Esophagus muscularis mucosa (tissue), 4 donors: ENCODE measurements at places on chromosomes 3 and 15. TPM values are rescaled to one million over a fixed set of nuclear protein-coding genes. Genes with fewer than 3 reads are reported as not detected.
A peak's percentile ranks its signal among the peaks of the same experiment; 100 is the strongest.

DNA sequence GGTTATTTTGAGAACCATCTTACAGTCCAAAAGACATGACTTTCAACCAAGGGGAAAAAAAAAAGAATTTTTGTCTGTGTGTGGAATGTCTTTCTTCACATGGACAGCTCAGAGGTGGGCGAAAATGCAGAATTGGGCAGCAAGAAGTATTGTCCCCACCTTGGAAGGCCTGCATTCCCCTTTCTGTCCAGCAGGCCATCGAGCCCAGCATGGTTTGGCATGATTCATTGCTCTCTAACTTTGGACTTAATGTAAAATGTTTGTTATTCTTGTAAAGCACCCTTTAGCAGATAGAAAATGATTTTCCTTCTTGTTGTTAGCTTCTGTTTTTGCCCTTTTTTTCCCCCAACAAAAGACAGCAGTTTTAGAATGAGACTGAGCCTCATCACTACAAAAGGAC, 12.4 kb downstream of the MYO1E start:
- H3K36me3 ChIP-seq: peaks cover 6% of the 10 kb centered on the region
- peaks cover 2% of the 10 kb centered on the region for H3K4me1 ChIP-seq
- DNase-seq: no peak
- no peak overlapping the region for H3K27ac ChIP-seq
- H3K27me3 ChIP-seq: no peaks in the 10 kb centered on the region

DNA sequence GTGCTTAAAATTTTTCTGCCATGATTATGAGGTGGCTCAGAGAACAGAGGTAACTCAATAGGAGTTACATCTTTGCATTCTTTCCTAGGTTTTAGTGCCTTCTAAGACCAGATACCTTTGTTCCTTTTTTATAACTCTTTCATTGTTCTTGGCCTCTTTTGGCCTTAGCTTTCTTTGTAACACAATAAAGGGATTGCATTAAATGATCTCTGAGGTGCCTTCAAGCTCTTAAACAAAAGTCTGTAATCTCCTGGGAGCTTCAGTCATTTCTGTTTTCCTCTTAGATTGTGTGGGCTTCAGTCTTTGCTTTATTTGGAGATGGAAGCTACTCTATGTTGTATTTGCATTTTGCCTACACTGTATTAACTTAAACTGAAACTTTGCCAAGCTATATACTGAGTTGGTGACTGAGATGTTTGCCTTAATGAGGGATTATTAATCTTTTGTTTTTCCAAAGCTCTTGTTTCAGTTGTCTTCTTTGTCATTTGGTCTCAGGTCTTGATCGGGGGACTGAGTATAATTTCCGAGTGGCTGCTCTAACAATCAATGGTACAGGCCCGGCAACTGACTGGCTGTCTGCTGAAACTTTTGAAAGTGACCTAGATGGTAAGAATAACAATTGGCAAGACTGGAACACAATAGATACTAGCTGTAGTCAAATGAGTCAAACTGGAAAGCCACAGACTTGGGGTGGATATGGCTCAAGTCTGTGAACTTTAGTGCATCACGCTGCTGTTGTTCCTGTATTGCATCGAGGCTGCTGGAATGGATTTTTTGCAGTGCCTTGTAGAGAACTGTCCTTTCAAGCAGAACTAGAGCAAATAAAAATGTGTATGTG, 110.3 kb downstream of the HCN4 start:
- no peak overlapping the region for H3K27ac ChIP-seq
- H3K27me3 ChIP-seq: no peaks in the 10 kb centered on the region
- H3K4me1 ChIP-seq: no peaks in the 10 kb centered on the region
- H3K4me3 ChIP-seq: no peak overlapping the region

- no peak overlapping the region for H3K27ac ChIP-seq
- peaks cover 35% of the 10 kb centered on the region for H3K4me1 ChIP-seq
- H3K36me3 ChIP-seq: no peaks in the 10 kb centered on the region
- DNase-seq: no peak
- H3K4me3 ChIP-seq: no peak overlapping the region
Observed at GRCh38 chr3:177150970-177151627, 46.2 kb downstream of the TBL1XR1 start.

- no peak overlapping the region for H3K27ac ChIP-seq
- H3K27me3 ChIP-seq: no peaks in the 10 kb centered on the region
- H3K36me3 ChIP-seq: no peaks in the 10 kb centered on the region
- peaks cover 77% of the 10 kb centered on the region for H3K4me1 ChIP-seq
- no peak overlapping the region for H3K4me3 ChIP-seq
Observed at GRCh38 chr3:197795200-197795599, 4.1 kb downstream of the LRCH3 start.

- no peaks in the 10 kb centered on the region for H3K36me3 ChIP-seq
- no peaks in the 10 kb centered on the region for H3K27me3 ChIP-seq
- no peak overlapping the region for H3K27ac ChIP-seq
- no peak overlapping the region for H3K4me3 ChIP-seq
- H3K4me1 ChIP-seq: peaks cover 13% of the 10 kb centered on the region
- no peak for DNase-seq
Observed at GRCh38 chr15:50889589-50889988, 18.9 kb upstream of the AP4E1 start.

DNA sequence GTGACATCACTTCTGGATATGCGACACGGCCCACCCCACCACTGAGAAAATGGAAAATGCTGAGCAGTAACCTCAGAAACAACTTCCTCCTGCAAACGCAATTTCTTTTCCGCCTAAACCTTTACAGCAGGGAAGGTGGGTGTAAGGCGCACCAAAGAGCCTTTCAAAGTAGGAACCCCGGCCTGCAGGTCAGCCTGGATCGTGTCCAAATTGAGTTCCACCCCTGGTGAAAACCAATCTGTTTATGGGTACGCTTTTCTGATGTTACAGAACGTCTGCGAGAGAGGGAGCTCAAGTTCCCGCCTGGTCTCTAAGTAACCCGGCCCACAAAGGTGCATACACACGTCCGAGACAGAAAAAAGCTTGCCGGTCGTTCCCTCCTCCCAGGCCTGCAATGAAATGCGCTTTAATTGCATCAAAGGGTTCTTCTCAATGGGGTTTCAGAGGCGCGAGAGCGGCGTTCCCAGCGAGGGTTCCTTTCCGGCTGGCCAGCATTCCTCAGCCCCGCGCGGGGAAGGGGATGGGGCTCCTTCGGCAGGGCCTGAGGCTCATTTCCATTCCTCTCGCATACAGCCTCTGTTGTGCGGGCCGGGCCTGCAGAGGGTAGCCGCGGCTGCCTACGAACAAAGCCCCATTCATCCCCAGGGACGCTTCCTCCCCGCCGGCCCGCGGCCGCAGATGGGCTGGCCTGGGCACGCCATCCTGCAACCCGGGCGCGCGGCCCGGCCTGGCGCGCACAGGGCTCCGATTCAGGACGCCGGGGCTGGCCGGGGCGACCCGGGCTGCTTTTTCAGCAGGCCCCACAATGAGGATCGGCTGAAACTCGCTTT, 138.1 kb downstream of the TMCO5A start:
- DNase-seq: no peak
- H3K4me1 ChIP-seq: peaks cover 38% of the 10 kb centered on the region
- H3K27me3 ChIP-seq: no peaks in the 10 kb centered on the region
- peak overlapping the region; percentile 80 for H3K27ac ChIP-seq
- H3K36me3 ChIP-seq: no peaks in the 10 kb centered on the region

- H3K4me1 ChIP-seq: peaks cover 43% of the 10 kb centered on the region
- no peak overlapping the region for H3K27ac ChIP-seq
- H3K4me3 ChIP-seq: no peak overlapping the region
- H3K36me3 ChIP-seq: peaks cover 35% of the 10 kb centered on the region
- no peak for DNase-seq
- H3K27me3 ChIP-seq: no peaks in the 10 kb centered on the region
Observed at GRCh38 chr3:46986782-46987310, 7.4 kb downstream of the NBEAL2 start.

GRCh38 chr3:179743913-179744312, 91.1 kb downstream of the USP13 start:
- H3K27me3 ChIP-seq: no peaks in the 10 kb centered on the region
- peaks cover 31% of the 10 kb centered on the region for H3K36me3 ChIP-seq
- H3K4me3 ChIP-seq: no peak overlapping the region
- no peak for DNase-seq
- H3K4me1 ChIP-seq: no peaks in the 10 kb centered on the region

GRCh38 chr3:46087871-46088270, 60.6 kb upstream of the XCR1 start:
- no peaks in the 10 kb centered on the region for H3K27me3 ChIP-seq
- no peak overlapping the region for H3K4me3 ChIP-seq
- H3K4me1 ChIP-seq: peaks cover 9% of the 10 kb centered on the region
- no peak overlapping the region for H3K27ac ChIP-seq

GRCh38 chr3:175193815-175194518, 334.8 kb downstream of the NAALADL2 start:
- no peak for DNase-seq
- H3K27ac ChIP-seq: no peak overlapping the region
- no peaks in the 10 kb centered on the region for H3K36me3 ChIP-seq
- H3K4me3 ChIP-seq: no peak overlapping the region

DNA sequence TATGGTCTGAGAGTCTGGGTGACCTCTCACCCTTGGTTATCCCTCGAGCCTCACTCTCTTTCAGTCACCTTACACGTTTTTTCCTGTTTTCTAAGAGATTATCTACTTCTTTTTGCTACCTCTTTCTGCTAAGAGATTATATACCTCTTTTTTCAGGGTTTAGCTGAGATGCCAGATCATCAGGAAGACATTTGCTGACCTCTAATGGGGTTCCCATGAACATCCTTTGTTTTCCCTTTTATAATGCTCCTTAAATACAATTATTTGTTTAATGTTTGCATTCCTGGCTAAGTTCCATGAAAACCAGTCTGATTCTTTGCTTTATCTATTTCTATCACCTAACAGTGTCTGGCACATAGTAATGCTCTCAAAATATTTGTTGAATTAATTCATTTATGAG, 39.6 kb downstream of the LEKR1 start:
- H3K27me3 ChIP-seq: no peaks in the 10 kb centered on the region
- no peaks in the 10 kb centered on the region for H3K36me3 ChIP-seq
- H3K4me3 ChIP-seq: no peak overlapping the region
- H3K4me1 ChIP-seq: no peaks in the 10 kb centered on the region

- no peaks in the 10 kb centered on the region for H3K4me1 ChIP-seq
- DNase-seq: no peak
- H3K36me3 ChIP-seq: no peaks in the 10 kb centered on the region
- H3K27ac ChIP-seq: no peak overlapping the region
Observed at GRCh38 chr3:65749066-65749465, 289.7 kb downstream of the MAGI1 start.

- no peaks in the 10 kb centered on the region for H3K4me1 ChIP-seq
- no peaks in the 10 kb centered on the region for H3K36me3 ChIP-seq
- H3K4me3 ChIP-seq: no peak overlapping the region
- no peaks in the 10 kb centered on the region for H3K27me3 ChIP-seq
- DNase-seq: no peak
Observed at GRCh38 chr3:170437176-170437575, 18.5 kb downstream of the CLDN11 start.

The RTP4 gene
- total RNA-seq: 0.83 TPM

The PDIA3 gene
- total RNA-seq: 70.6 TPM

The PP2D1 gene
- total RNA-seq: not detected

The RBP2 gene
- not detected for total RNA-seq

The RTP1 gene
- total RNA-seq: not detected

The ERICH6 gene
- not detected for total RNA-seq

The SERINC4 gene
- not detected for total RNA-seq
